ENCODE measurements at places on chromosomes 4 and X.

- DNase-seq, result no peak
Observed at GRCh38 chr4:186660403-186660802, 63.3 kb downstream of the FAT1 start.

GRCh38 chr4:111890412-111890811 is 254.8 kb upstream of the FAM241A start:
- no peak for DNase-seq

DNA sequence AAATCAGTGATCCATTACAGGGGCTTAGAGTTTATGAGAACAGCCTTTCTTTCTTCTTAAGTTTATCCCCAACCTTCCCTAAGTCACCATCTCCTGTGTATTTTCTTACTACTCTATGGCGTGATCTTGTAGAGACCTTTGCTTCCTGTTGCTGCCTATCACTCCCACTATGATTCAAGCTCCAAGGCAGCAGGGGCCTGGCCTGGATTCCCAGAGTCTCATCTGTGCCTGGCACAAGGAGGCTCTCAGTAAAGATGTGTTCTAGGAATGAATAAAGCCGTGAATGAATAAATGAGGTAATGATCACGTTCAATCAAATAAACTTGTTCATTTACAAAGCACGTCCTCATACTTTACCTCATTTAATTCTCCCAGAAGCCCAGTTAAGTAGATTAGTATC is 45.4 kb downstream of the CC2D2A start:
- no peak for DNase-seq

GRCh38 chrX:2679534-2680485 is 11.3 kb upstream of the CD99 start:
- DNase-seq, result no peak

GRCh38 chrX:135951291-135951690 is 22.5 kb downstream of the MMGT1 start:
- DNase-seq, result no peak

DNA sequence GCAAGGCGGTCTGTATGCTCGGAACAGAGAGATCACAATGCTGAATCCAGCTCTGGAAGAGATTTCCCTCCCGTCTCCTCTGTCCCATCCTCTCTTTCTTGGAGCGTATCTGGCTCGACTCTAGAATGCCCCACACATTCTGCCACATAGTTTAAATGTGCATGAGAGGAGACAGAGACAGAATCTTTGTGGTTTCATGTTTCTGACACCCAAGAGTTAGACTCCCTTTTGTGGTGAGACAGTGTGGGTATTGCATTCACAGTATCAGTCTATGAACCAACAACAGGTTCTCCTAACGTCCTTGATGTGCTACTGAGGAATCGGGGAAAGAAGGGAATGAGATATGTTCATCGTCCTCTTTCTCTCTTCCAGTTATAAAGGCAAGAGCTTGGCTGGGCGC is 25.3 kb downstream of the FAM47E start:
- DNase-seq, result no peak

DNA sequence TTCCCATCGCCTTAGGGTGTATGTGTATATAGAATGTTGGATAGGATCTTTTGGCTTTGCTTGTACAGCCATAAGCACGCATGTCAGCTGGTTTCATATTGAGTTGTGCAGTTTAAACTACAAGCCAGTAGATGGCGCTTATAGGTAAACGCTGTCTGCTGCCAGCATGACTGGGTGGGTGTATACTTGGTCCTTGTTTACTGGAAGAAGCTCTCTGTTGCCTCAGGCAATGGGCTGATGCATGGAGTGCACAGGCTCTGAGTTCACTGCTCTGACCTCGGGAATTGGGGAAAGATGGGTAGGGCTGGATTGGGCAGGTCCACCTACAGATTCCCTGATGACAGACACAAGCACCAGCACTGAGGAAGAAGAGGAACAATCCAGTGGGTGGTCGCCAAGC is 831.5 kb downstream of the STIM2 start:
- DNase-seq, result no peak

DNA sequence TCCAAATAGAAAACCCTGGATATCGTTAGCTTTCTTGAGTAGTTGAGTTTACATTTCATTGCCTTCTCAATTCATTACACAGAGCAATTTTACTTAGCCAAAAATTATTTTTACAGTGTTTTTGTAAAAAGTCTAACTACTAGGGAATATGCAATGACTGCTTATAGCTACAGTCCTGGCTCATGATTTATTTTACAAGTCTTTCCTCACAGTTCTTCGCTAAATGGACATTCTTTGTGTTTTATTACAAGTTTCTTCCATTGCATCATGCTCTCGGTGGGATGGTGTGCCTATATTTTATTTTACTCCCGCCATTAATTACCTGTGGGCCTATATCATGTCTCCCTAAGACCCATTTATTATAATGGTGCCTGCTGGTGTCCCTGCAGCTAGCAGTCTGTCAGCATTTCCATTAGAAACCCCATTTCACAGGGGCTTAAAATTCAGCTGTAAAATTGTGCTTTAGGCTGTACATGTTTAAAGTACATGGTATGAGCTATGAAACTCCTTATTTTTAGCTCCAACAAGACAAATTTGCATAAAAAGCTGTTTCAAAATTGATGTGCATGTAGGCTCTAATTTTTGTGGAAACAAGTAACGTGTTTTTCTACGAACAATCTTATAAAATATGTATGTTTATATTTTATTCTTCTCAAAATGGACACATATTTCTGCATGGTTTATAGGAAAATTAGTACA is 227.4 kb downstream of the SLC7A11 start:
- no peak for DNase-seq

GRCh38 chrX:112197840-112198239 is 115.3 kb upstream of the TRPC5 start:
- DNase-seq, result no peak

DNA sequence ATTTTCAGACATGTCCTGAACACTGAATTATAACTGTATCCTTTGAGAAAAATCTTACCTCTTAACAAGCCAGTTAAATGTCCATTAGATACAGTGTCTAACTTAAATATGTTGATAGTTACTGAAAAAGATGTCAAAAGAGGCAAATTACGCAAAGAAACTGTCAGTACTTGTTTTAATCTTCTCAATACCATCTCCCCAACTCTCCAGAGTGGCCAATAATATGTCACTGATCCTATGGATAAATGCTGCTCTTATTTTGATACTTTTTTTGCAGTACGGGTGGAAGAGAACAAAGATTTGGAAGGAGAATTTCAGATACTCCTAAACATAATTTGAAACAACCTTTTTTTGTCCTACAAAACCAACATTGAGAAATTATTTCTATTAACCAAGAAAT is 192.7 kb downstream of the CBR4 start:
- no peak for DNase-seq

GRCh38 chrX:101785142-101785541 is 125.5 kb upstream of the ARMCX2 start:
- DNase-seq, result no peak

GRCh38 chrX:44245733-44246132 is 97.7 kb downstream of the EFHC2 start:
- no peak for DNase-seq

DNA sequence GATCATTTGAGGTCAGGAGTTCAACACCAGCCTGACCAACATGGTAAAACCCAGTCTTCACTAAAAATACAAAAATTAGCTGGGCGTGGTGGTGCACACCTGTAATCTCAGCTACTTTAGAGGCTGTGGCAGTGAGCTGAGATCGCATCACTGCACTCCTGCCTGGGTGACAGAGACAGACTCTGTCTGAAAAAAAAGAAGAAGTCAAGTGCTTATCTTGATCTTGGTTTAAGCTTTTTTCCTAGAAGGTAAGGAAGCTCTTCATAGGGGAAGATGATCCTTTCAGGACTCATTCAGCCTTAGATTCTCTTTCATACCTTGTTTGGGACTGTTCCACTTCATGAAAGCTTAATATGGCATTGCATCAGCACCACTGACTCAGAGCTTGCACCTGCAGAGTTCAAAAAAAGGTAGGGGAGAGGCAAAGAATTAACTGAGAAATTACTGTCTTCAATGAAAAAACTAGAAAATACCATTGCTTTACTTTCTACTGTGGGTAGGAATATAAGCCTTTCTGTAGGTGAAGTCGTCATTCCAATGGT is 70.8 kb upstream of the EPGN start:
- DNase-seq, result no peak

DNA sequence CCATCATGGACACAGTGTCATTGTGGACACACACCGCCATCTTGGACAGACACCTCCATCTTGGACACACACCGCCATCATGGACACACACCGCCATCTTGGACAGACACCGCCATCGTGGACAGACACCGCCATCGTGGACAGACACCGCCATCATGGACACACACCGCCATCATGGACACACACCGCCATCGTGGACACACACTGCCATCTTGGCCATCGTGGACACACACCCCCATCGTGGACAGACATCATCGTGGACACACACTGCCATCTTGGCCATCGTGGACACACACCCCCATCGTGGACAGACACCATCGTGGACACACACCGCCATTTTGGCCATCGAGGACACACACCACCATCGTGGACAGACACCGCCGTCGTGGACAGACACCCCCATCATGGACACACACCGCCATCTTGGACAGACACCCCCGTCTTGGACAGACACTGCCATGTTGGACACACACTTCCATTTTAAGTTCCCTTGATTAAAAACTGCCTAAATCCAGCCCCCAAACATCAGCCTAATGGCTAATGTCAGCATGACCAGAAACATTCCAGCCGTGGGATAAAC is 9.1 kb downstream of the ASMTL start:
- no peak for DNase-seq

DNA sequence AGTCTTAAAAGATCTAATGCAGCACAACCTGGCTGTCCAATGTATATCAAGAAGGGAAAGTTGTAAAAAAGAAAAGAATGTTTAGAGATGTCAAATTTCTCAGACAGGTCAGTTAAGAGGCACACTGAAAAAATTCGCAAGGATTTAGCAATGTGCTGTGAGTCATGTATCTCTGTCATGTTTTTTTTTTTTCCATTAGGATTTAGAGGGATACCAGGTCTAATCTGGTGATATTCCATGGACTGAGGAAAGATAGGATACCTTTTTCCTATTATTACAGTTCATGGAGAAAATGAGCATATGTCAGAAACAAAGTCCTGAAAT is 815.4 kb upstream of the PCDH10 start:
- DNase-seq, result no peak

GRCh38 chr4:3136454-3136853 is 62.0 kb downstream of the HTT start:
- DNase-seq, result no peak

DNA sequence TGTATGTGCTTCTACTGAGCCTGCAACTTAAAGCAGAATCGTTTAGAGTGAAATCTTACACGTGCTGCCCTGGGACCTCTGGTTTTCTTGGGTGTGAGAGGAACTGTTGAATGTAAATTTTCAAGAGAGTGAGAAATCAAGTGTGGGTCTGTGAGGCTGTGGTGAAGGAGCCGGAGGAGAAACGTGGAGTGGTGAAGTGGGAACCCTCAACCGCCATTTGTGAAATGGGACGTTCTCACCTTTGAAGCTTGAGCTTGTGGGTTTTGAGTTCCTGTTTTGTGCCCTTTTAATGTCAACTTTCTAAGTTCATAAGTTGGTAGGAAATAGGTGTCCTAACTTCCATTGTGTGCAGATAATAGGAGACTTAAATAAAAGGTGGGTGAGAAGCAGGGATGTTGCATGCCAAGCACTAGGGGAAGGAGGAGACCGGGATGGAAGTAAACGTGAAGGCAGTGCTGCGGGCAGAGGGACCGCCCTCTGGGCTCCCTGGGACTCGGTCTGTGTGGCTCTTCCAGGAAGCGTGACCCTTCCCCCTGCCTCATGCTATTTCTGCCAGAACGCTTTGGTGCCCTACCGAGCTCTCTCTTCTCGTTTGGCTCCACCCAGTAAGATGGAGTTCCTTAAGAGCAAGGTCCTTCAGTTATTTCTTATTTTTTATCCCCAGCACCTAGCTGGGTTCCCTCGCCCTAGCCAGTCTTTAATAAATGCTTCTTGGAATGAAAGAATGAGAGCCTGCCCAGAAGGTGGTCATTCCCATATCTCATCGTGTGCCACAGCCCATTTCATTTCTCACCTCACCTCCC is 56.0 kb downstream of the TMEM131L start:
- DNase-seq, result no peak

GRCh38 chr4:85818700-85819099 is 343.8 kb downstream of the ARHGAP24 start:
- no peak for DNase-seq

- peak; percentile 47 for DNase-seq
Observed at GRCh38 chrX:72540318-72540717, 32.3 kb downstream of the HDAC8 start.

- no peak for DNase-seq
Observed at GRCh38 chr4:156933633-156934258, 37.9 kb downstream of the PDGFC start.

DNA sequence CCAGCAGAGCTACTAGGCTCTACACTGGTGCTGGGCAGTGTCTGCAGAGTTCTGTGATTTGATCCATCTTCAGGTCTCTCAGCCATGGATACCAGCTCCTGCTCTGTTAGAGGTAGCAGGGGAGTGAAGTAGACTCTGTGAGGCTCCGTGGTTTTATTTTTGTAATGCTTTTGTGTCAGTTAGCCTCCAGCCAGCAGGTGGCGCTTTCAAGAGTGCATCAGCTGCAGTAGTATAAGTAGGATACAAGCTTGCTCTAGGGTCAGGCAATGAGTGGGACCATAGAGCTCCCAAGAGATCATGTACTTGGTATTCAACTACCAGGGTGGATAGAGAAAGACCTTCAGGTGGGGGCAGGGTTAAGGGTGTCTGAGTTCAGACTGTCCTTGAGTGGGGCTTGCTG is 362.5 kb upstream of the TRAM1L1 start:
- no peak for DNase-seq

DNA sequence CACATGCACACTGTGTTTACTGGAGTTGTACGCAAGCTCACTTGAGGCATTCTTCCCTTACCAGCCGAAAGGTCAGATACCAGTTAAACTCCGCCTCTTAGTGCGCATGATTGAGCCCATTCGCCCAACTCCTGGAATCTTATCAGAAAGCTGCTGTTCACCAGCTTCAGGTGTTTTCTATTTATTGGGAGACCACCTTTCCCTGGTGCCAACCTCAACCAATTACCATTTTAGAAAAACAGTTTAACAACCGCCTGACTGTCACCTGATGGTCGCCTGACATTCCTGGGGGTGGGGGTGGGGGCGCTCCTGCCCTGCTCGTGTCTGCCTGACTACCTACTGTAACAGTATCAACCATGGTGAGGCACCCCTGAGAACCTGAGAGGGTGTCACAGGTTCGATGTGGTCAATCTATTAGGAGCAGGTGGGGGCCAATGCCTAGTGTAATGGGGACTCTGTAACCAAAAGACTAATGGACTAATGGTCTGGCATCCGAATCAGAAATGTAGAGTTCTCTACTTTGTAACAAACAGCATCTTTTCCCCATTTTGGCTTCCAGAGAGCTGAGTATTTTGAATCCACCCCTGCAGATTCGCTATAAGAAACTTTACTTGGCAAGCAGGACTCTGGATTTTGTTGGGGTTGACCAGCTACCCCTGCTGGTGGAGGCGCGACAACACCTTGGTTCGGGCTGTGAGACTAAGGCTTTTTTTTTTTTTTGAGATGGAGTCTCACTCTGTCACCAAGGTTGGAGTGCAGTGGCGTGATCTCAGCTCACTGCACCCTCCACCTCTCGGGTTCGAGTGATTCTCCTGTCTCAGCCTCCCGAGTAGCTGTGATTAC is 58.2 kb upstream of the ZNF157 start:
- peak; percentile 21 for DNase-seq
